ENCODE measurements at places on chromosomes 13 and 19.

- no peak for DNase-seq
Observed at GRCh38 chr13:28423010-28423409, 71.9 kb downstream of the FLT1 start.

GRCh38 chr19:58033741-58034476 is at the start of gene ZSCAN1:
Gene ZSCAN1 (plus strand): TSS chr19:58034025. CDS start chr19:58037837, 3,812 bp downstream.
- peak; percentile 94 for DNase-seq

- DNase-seq = no peak
Observed at GRCh38 chr19:45682117-45682516, 9.6 kb downstream of the SNRPD2 start.

GRCh38 chr13:60169239-60170031 is 5.7 kb upstream of the DIAPH3 start:
- DNase-seq = no peak

GRCh38 chr19:23254141-23254910 is 4.1 kb upstream of the ZNF724 start:
- no peak for DNase-seq

GRCh38 chr19:13996928-13997630 is 9.0 kb downstream of the RFX1 start:
- no peak for DNase-seq

DNA sequence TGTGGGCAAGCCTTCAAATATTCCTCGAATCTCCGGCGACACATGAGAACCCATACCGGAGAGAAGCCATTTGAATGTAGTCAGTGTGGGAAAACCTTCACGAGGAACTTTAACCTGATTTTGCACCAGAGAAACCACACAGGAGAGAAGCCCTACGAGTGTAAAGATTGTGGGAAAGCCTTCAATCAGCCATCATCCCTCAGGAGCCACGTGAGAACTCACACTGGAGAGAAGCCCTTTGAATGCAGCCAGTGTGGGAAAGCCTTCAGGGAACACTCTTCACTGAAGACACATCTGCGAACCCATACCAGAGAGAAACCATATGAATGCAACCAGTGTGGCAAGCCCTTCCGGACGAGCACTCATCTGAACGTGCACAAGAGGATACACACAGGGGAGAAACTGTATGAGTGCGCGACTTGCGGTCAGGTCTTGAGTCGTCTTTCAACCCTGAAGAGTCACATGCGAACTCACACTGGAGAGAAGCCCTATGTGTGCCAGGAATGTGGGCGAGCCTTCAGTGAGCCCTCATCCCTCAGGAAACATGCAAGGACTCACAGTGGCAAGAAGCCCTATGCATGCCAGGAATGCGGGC is 28.8 kb downstream of the ZNF333 start:
- DNase-seq = no peak

DNA sequence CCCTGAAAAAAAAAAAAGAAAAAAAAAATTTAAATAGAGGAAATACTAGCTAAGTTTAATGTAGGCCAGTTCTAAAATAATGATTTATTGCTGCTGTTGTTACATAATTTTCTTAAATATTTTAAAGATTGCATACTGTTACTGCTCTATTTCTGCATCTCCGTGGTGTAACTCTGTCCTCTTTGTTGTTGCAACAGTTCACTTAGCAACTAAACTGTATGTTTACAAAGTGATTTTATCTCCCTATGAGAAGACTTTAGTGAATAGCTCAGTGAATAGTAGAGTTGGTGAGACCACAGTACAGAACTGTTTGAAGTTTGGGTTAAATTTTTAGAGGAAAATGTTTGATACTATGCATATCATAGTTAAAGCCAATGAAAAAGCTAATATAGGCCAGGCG is 19.4 kb downstream of the BRCA2 start:
- DNase-seq = no peak
